ENCODE measurements at places on chromosomes 3 and 15. TPM values are rescaled to one million over a fixed set of nuclear protein-coding genes. Genes with fewer than 3 reads are reported as not detected.

IQCH gene
- total RNA-seq = 4.3 TPM

HRH1 gene
- total RNA-seq = 9.6 TPM

ITGB5 gene
- 63.3 TPM for total RNA-seq

FGF12 gene
- total RNA-seq = 7.2 TPM

GASK1A gene
- 11.2 TPM for total RNA-seq

NCBP2 gene
- total RNA-seq = 45.7 TPM

DOCK3 gene
- 0.51 TPM for total RNA-seq
